ENCODE measurements at places on chromosomes 1 and 21. TPM values are rescaled to one million over a fixed set of nuclear protein-coding genes. Genes with fewer than 3 reads are reported as not detected.
A peak's percentile ranks its signal among the peaks of the same experiment; 100 is the strongest.

Gene APOBEC4
- total RNA-seq = not detected

DNA sequence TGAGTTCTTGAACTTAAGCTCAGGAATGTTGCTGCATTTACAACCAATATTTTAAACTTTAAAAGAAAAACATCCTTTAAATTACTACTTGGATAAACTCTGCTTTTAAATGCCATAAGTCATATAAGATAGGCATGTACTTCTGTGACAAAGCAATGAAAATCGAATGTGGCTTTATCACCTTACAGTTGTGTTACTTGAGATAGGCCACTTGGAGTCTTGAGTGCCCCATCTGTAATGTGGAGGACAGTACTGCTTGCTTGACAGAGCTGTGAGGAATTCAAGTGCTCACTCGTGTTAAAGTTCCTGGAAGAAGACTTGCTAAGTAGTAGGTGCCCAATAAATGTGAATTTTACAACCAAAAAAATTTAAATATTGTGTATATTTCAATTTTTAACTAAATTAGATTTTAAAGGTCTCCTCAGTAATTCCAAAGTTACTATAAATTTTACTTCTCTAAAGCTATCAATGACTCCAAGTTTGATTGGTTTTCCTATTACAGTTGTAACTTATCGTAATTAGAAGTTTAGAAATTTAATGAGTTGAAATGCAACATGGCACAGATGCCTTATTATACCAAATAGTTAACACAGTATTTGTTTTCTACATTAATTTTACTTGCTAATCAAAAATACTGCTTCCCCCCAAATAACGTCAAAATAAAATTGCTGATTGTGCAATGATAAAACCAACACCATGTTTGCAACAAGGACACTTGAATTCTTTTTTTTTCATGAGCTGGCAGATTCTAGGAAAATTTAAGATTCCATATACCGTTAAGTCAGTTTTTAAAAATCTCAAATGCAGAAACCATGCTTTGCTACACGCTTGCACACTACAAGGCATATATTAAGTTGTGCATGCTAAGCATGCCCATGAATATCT, 21.8 kb downstream of the PSMB2 start:
- no peak for DNase-seq

DNA sequence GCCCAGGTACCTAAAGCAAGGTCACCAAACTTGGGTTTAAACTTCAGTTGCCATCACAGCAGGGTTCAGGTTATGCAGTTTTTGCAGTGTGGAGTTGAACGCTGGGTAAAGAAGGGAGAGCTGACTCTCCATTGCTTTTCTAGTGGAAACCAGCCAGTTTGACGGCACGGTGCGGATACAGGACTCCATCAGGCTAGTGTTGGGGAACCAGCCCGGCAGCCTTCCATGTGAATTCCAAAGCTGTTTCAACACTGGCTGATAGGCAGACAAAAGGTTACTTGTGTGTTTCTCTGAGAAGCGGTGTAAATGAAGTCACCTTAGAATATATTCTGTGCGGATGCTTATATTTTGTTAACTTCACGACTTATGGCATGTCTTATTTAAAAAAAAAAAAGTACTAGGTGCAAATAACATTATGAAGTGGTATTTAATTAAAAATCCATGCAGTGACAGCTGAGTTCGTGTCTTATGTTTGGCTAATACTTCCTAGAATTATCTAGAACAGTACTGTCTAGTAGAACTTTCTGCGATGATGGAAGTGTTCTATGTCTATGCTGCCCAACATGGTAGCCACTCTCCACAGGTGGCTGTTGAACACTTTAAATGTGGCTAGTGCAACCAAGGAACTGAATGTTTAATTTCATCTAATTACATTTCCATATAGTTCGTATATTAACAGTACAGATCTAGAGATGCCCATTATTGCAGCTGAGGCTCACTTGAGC, 29.9 kb upstream of the RCAN3 start:
- no peak for DNase-seq

DNA sequence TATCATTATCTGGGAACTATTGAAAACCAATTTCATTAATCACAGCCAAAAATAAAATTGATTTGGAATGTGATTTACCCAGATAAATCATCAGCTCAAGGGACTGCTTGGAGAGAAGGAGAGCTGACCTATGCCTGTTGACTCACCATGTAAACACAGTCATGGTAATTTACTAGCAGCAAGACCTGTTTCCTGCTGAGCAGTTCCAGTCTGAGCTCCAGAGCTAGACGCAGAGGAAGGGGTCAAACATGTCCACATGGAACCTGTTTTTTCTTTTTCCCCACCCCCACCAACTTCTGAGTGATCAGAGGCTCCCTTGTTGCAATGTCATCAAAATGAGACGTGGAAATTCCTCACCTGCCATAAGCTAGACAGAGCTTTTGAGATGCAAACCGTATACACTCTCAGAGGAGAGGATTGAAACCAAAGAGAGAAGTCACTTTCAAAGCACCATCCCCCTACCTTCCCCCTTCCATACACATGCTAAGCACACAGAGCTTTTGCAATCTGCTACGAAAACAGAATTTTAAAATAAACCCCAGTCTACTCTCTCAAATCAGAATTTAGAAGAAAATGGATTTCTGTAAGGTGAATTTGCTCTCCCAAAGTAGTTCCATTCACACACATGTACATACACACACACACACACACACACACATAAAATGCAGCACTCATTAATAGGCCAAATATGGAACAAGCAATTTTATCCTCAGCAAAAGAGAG, 55.9 kb upstream of the PTGFRN start:
- peak; percentile 37 for DNase-seq

Gene IFNLR1
- total RNA-seq = 0.62 TPM

GRCh38 chr1:147636314-147636713, 34.0 kb downstream of the ACP6 start:
- DNase-seq = no peak

- peak; percentile 72 for DNase-seq
Observed at GRCh38 chr1:172398970-172399755, 21.3 kb upstream of the C1orf105 start.

DNA sequence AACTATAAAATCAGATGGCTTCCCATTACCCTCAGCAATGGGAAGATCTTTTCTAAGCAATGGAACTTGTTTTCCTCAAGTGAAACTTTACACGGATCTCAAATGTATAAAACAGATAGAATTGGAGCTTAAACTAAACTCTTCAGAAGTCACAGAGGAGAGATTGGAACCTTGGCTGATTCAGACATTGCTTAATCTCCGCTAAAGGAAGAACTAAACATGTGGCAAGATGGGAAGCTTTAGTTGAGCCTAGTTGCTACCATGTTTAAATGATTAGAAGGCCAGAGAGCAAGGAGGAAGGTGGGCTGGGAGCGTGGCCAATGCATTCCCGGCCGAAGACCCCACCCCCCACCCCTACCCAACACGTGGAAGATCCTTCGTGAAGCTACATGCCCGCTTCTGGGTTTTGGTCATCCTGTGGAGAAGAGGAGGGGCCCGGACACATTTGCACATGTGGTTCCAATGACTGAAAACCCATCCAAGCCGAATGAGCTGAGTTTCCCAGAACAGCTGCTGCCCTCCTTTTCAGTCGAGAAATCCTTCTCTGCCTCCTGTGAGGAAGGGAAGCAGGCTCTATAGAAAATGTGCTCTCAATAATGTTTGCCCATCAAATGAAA, 164.3 kb downstream of the MIS18A start:
- no peak for DNase-seq
